ENCODE measurements at places on chromosomes 3 and 15.

GRCh38 chr3:50583897-50584296 lies 14.6 kb downstream of the HEMK1 start:
- no peaks in the 10 kb centered on the region for H3K27me3 ChIP-seq
- H3K4me1 ChIP-seq: no peaks in the 10 kb centered on the region
- no peak overlapping the region for H3K4me3 ChIP-seq
- no peaks in the 10 kb centered on the region for H3K36me3 ChIP-seq
- DNase-seq: no peak

- H3K36me3 ChIP-seq: no peaks in the 10 kb centered on the region
- DNase-seq: no peak
- H3K4me1 ChIP-seq: no peaks in the 10 kb centered on the region
- H3K27ac ChIP-seq: no peak overlapping the region
These were observed 478.4 kb upstream of the THBS1 start for GRCh38 chr15:39102431-39102830.

DNA sequence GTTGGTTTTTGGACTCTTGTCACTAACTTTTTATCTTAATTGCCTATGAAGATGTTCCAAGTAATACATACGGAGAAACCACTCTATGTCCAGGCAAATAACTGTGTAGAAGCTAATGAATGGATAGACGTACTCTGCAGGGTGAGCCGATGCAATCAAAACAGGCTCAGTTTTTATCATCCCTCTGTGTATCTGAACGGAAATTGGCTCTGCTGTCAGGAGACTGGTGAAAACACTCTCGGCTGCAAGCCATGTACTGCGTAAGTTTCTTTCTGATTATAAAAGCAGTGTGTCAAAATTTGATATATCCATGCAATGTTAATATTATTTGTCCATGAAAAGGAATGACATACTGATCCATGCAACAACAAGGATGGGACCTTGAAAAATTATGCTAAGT lies 121.6 kb downstream of the RASA2 start:
- peaks cover 42% of the 10 kb centered on the region for H3K36me3 ChIP-seq
- DNase-seq: no peak
- H3K4me1 ChIP-seq: no peaks in the 10 kb centered on the region

GRCh38 chr15:28956491-28956890 lies 70.7 kb downstream of the APBA2 start:
- H3K27me3 ChIP-seq: no peaks in the 10 kb centered on the region
- H3K27ac ChIP-seq: no peak overlapping the region
- no peaks in the 10 kb centered on the region for H3K4me1 ChIP-seq
- no peaks in the 10 kb centered on the region for H3K36me3 ChIP-seq
- no peak for DNase-seq

DNA sequence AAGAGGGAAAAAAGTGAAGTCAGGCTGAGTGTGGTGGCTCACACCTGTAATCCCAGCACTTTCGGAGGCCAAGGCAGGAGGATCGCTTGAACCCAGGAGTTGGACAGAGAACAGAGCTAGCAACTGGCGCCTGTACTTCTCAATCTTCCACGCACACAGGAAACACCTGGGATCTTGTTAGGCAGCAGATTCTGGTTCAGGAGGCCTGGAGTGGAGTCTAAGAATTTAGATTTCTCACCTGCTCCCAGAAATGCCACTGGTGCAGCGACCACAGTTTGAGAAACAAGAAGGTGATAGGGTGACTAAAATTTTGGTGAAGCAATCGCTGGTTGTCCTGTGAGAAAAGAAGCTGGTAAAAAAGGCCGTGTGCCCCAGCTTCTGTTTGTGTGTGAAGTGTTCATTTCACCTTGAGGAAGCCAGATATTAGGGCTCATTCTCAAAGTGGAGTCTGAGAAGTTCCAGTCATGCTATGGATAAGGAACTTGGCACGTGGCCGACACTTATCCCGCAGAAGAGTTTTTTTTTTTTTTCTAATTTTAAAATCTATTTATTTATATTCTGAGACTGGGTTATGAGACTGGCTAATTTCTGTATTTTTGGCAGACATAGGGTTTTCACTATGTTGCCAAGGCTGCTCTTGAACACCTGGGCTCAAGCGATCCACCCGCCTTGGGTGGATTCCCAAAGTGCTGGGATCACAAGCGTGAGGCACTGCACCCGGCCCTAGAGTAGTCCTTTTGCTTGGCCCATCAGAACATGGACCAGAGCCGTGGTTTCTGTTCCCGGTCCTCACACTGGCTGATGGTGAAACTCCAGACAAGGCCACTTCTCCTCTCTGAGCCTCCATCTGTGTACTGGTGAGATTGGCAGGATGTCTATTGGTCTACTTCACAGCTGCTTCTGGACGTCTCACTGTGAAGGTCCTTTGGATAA lies 324.6 kb upstream of the PROK2 start:
- no peaks in the 10 kb centered on the region for H3K27me3 ChIP-seq
- no peaks in the 10 kb centered on the region for H3K4me1 ChIP-seq
- no peaks in the 10 kb centered on the region for H3K36me3 ChIP-seq
- no peak for DNase-seq
- H3K4me3 ChIP-seq: no peak overlapping the region

GRCh38 chr3:118682921-118683320 lies 351.7 kb downstream of the IGSF11 start:
- no peaks in the 10 kb centered on the region for H3K27me3 ChIP-seq
- DNase-seq: no peak
- no peaks in the 10 kb centered on the region for H3K36me3 ChIP-seq
- H3K4me1 ChIP-seq: no peaks in the 10 kb centered on the region
- H3K27ac ChIP-seq: no peak overlapping the region

DNA sequence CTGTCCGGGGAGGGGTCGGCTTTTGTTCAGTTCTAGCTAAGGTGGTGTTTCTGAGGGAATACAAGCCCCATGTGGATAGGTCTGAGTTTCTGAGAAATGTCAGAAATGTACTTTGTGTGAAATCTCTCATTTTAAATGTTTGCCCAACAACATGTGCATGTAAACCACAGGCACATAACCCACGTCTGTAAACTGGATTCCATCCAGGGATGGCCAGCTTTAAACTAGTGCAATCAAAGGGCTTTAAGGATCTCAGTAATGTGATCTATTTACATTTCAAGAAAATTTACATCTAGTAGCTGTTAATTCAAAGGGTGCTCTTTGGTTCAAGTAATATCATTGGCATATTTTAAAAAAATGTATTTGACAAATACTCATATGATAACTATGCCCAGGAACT lies 52.0 kb downstream of the POLR2M start:
- H3K4me1 ChIP-seq: no peaks in the 10 kb centered on the region
- H3K27me3 ChIP-seq: no peaks in the 10 kb centered on the region
- H3K36me3 ChIP-seq: no peaks in the 10 kb centered on the region
- H3K27ac ChIP-seq: no peak overlapping the region

- no peaks in the 10 kb centered on the region for H3K27me3 ChIP-seq
- H3K4me1 ChIP-seq: peaks cover 8% of the 10 kb centered on the region
- DNase-seq: no peak
These were observed 103.8 kb upstream of the UBE2E1 start for GRCh38 chr3:23701716-23702597.

DNA sequence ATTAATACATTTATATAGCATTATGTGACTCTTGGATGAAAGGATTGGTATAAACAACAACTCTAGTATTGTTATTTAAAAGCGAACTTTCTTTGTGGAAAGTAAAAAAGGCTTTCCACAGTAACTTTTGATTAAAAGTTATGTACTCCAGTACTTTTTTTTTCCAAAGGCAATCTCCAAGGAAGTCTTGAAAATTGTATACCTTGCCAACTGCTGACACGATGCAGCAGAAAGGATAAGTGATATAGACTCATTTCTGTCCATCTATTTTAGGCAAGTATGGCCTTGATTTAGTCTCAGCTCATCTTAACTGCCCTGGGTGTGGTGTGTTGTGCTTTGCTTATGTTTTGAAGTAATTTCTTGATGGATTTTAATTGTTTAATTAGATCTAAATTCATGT lies 79.7 kb downstream of the OTOL1 start:
- H3K4me3 ChIP-seq: no peak overlapping the region
- H3K4me1 ChIP-seq: peaks cover 5% of the 10 kb centered on the region
- H3K27me3 ChIP-seq: no peaks in the 10 kb centered on the region
- no peak for DNase-seq
- H3K36me3 ChIP-seq: no peaks in the 10 kb centered on the region
- H3K27ac ChIP-seq: peak overlapping the region; percentile 25

All from vagina (tissue), 2 donors.